ENCODE measurements at places on chromosomes 2 and 18. TPM values are rescaled to one million over a fixed set of nuclear protein-coding genes. Genes with fewer than 3 reads are reported as not detected.

- DNase-seq = no peak
Measured at GRCh38 chr2:23211987-23212583, 172.9 kb upstream of the KLHL29 start.

- no peak for DNase-seq
Measured at GRCh38 chr18:77433076-77433475, 183.4 kb downstream of the GALR1 start.

GRCh38 chr18:9189491-9189890, 52.9 kb downstream of the ANKRD12 start:
- no peak for DNase-seq

TNFAIP6 gene
- total RNA-seq = 3.2 TPM
